ENCODE measurements at places on chromosomes 1 and 21. TPM values are rescaled to one million over a fixed set of nuclear protein-coding genes. Genes with fewer than 3 reads are reported as not detected.

NUP210L gene
- polyA plus RNA-seq, result 0.27 TPM

COL6A2 gene
- polyA plus RNA-seq, result 21.4 TPM

PIGP gene
- 63.1 TPM for polyA plus RNA-seq

SEMA6C gene
- polyA plus RNA-seq, result 54.0 TPM

IVL gene
- not detected for polyA plus RNA-seq

KCNE1 gene
- 0.22 TPM for polyA plus RNA-seq

APCS gene
- not detected for polyA plus RNA-seq

CA6 gene
- not detected for polyA plus RNA-seq

KRTAP6-2 gene
- polyA plus RNA-seq, result not detected

DNAH14 gene
- 5.1 TPM for polyA plus RNA-seq

MAP3K21 gene
- polyA plus RNA-seq, result 0.49 TPM

WNT2B gene
- 0.68 TPM for polyA plus RNA-seq

HSD3B2 gene
- polyA plus RNA-seq, result not detected

SPRR2D gene
- not detected for polyA plus RNA-seq

OPTC gene
- polyA plus RNA-seq, result not detected

GJA5 gene
- polyA plus RNA-seq, result 2.2 TPM

MYOG gene
- polyA plus RNA-seq, result not detected

GRCh38 chr1:12152113-12152891 is 14.5 kb upstream of the TNFRSF1B start:
- DNase-seq, result no peak

DNA sequence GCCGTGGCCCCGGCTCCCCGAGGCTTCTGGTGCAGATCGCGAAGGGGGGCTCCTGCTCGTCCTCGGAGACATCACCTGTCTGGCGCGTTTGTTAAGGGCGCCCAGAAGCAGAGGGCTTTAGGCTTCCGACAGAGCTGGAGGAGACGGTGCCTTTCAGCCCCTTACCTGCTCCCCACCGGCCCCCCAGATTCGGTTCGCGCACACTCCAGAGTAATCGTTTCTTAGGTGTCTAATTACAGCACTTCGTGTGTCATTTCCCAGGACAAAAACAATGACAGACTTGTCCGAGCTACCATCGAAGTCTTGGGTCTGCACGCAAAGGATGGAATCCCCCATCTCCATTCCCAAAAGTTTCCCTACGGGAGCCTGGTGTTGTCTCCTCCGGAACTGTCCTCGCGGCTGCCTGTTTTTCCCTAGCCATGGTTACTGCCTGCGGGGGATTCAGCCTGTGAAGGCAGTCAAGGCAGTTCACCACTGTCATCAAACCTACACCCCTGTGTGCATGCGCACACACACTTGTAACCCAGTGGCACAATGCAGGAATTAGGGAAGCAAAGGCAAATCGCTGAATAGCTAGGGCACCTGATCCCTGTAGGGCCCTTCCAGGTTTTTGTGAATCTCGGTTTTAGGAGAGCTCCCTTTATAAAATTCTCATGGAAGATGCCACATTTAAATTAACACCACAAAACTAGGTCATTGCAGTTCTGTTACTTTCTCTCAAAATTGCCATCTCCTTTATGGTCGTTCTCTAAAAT is 738 bp upstream of the CDC42BPA start:
- DNase-seq, result peak; percentile 89

- no peak for DNase-seq
Measured at GRCh38 chr1:64669098-64669675, 75.7 kb upstream of the RAVER2 start.

DNA sequence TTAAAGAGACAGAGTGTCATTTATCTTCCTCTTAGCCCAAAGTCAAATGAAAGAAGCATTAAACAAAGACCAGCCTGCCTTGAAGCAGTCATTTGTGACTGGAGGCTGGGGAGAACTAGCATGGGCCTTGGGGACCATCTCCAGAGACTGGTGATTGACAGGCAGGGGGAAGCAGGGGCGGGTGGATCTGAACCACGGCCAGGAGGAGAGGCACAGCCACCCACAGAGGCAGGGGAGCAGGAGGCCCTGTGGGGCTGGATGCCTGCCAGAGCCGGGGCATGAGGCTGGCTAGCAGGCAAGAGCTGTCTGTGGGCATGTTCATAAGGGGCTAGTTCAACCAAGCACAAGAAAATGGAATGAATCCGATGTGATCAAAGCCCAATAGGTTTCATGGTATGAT is 73.9 kb downstream of the PLXNA2 start:
- peak; percentile 90 for DNase-seq

- DNase-seq, result no peak
Measured at GRCh38 chr1:160207118-160207650, 2.0 kb downstream of the PEA15 start.

GRCh38 chr1:154469844-154470560 is 32.0 kb upstream of the TDRD10 start:
- DNase-seq, result no peak

GRCh38 chr21:41832596-41833496 is 46.3 kb downstream of the PRDM15 start:
- no peak for DNase-seq

DNA sequence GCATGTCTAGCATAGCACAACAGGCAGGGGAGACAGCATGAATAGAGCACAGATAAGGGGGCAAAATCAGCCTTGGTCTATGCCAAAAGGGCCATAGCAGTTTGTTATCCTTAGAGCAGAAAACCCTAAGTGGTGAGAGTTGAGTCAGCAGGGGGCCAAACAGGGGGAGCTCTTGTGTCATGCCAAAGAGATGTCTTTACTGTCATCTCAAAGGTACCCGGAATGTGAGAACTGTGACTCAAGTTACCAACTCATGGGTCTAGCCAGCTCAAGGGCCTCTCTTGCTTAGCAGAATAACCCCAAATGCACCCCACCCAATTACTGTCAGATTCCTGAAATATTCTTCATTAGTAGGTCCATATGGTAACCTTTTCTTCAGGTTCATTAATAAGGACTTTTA is 45.9 kb upstream of the NRDC start:
- no peak for DNase-seq

DNA sequence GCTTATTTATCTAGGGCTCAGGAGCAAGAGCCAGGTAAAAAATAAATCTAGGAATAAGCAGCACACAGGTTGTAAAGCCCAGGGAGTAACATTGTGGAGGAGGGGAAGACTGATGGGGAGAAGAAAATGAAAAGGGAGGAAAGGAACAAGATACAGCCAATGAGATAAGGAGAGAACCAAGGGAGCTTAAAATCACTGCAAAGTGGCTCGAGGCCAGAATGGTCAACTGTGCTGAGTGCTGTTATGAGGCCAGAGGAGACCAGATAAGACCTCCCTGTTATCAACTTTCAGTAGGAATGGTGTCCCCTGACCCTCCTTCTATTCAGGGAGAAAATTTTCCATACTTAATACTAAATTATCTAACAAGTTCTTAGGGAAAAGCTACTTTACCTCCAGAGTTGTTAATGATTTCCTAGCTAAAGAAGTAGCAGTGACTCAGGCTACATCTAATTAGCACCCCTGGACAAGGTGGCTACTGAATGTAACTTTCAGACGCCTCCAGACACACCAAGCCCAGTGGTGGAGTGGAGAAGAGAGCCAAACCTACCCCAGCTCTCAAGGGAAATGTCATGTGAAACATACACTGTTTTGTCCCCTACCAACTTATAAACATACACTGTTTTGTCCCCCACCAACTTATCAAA is 25.5 kb downstream of the ENAH start:
- DNase-seq, result no peak

- no peak for DNase-seq
Measured at GRCh38 chr1:179036844-179037465, 11.3 kb downstream of the FAM20B start.

- DNase-seq, result no peak
Measured at GRCh38 chr1:101260556-101261350, 23.9 kb downstream of the S1PR1 start.

GRCh38 chr1:228528612-228529011 is 41.4 kb downstream of the RNF187 start:
- DNase-seq, result no peak

- no peak for DNase-seq
Measured at GRCh38 chr1:67700220-67700619, 15.2 kb downstream of the GADD45A start.

DNA sequence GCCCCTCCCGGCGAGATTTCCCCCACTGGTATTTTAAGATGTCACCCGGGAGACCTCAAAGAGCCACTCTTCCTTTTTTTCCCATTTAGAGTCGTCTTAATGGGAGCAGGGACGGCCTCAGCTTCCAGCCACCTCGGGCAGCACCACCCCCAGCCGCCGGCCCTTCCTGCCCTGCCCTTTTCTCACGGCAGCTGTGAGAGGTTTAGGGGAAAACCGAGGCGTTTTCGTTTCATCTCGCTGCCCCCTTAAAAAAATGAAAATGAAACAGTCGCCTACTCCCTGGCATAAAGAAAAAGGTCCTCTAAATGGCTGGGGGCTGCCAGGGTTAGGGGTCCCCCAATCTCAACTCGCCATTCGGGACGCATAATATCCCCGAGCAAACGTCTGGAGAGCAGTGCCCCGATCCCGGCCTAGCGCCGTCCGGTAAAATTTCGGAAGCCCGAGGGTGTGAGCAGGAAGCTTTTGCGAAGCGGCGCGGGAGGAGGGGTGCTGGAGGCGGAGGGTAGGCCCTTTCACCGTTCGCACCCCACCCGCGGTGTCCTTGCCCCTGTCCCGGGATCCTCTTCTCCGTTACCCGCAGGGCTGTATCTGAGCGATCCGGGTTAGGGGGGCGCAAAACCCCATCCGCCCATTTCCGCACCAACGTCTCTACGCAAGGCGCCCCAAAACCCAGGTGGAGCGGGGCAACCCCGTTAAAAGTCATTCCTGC is 1.2 kb downstream of the RUNX3 start:
- DNase-seq, result no peak

Data from brain (organoid and tissue), 16 donors.